ENCODE measurements at places on chromosomes 1 and 21.

DNA sequence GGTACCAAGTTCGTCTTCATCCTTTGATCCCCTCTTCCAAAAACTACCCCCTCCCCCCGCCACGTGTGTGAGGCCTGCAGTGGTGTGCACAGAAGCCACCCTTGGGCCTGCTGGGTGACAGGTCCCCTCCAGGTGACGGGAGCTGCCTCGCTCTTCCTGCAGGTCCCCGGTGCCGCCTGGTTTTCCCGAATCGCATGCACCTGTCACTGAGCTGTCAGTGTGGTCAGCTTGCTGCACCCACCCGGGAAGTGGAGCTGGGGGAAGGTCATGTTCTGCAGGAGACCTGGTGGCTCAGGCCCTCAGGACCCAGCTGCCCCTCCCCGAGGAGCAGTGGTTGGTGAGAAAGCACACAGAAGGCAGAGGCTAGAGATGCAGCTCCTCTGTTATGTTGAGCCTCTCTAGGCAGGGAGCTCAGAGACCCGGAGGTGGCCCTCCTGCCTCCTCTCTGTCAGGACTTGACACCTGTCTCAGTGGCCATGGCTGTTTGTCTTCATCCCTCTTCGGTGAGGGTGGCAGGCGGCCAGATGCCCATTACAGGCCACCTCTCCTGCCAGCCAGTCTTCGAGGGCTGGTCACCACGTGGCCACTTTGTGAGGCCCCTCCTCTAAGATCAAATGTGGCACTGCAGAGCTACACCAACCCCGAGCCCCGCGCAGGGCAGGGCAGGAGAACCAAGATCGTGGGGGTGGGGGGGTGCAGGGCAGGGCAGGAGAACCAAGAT, 60.9 kb downstream of the SKI start:
- DNase-seq: no peak

DNA sequence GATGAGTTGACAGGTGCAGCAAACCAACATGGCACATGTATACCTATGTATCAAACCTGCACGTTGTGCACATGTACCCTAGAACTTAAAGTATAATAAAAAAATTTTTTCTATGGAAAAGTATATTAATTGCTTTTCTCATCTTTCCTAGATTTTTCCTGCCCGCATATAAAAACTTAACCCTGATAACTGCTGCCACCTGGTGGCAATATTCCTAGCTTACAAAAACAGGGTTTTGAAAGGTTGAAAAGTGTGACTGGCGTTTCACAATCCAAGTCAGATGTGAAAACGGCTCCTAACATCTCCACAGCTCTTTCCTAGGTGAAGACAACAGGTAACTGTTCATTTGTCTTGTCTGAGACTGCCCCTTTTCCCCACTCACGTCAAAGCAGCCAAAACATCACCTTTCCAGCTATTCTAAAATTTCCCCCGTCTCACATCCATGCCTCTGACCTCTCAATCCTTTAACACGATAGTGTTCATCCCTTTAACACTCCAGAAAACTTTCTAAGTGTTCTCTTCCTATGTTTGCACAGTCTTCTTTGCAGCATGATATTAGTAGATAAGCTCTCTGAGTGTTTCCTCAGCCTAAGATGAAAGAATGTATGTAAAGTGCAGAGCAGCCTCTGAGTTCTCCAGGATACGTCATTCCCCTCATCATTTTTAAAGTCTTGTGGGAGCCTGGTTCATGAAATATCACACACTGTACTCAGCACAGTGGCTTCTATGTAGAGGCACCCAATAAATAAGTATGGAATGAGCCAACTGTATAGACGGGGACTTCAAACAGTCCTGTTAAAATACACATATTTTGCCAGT, 27.5 kb downstream of the OVGP1 start:
- peak; percentile 34 for DNase-seq

DNA sequence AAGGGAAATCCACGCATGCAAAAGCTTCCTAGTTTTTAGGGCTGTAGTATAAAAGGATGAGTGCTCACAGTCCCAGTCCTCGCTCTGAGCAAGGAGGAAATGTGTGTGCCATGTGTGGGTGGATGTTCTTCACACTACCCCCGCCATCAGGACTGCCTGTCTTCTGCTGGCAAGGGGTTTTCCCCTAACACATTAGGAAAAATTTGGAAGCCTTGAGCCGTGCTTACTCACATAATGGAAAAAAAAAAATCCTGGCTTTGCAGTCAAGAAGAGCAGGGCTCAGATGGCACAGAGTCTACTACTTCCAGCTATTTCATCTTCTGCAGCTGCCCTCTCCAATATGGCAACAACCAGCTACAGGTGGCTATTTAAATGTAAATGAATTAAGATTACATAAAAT, 363.1 kb downstream of the PLPP3 start:
- no peak for DNase-seq

GRCh38 chr1:92870591-92870990, 38.8 kb downstream of the RPL5 start:
- no peak for DNase-seq

DNA sequence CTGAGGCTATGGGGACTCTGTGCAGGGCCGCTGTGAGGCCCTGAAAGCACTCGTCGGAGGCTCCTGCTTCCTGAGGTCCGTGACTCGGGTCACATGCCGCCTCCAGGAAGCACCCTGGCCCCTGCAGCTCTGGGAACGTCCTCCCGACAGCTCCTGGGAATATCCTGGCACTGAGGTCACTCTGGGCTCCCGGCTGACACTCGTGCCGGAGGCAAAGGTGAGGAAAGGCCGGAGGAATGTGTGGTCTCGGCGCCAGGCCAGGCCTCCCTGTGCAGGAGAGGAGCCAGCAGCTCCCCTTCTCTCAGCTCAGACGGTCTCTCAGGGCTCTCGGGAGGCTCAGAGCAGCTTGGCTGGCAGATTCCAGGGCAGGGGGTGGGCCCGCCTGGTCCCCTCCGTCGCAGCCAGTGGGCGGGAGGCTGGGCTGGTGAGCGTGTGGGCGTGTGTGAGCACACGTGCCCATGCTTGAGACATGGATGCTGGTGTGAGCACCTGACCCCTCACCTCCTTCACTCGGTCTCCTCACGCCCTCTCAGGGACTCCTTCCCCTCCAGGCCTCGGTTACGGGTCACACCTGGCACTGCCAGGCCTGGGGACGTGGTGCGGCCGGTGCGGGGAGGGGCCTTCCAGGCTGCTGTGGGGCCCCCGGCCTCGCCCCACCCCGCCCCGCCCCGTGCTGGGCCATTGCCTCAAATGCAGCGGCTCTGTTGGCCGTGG, 5.5 kb upstream of the RNF223 start:
- peak; percentile 7 for DNase-seq

GRCh38 chr21:44732956-44733355, 21.6 kb upstream of the TSPEAR start:
- no peak for DNase-seq

DNA sequence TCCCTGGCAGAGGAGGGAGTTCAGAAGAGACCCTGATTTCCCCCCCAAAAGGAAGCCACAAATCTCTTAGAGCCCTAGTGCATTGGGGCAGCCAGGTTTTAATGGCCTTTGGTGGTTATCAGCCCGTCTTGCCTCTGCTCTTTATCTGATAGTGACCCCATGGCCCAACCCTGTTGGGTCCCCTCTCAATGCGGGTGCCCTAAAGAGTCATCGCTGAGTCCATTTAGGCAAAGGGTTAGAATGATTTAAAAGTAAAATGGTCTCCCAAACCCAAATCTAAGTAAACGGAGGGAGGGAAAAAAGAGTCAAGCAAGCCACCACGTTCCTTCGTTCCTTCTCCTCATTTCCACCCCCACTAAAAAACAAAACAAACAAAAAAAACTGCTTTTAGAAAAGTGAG, 164.0 kb downstream of the RUNX1 start:
- no peak for DNase-seq

DNA sequence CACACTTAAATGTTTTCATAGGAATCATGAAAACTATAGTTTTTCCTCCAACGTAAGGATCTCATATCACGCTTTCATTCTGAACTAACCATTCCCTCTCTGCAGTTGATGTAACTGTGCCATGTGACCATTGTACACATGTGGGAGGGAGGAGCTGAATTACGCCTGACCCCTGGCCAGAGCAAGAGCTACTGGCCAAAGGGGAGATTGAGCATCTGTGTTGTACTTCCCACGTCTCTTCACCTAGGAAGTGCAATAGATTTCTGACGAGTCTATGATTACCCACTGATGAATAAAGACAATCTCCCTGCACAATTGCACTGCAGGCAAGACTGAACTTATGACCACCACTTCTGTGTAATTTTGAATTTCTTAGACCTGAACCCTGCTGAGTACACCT, 24.0 kb downstream of the PTPRC start:
- DNase-seq: no peak

- DNase-seq: no peak
These were observed 18.0 kb downstream of the COL16A1 start for GRCh38 chr1:31685795-31686194.

DNA sequence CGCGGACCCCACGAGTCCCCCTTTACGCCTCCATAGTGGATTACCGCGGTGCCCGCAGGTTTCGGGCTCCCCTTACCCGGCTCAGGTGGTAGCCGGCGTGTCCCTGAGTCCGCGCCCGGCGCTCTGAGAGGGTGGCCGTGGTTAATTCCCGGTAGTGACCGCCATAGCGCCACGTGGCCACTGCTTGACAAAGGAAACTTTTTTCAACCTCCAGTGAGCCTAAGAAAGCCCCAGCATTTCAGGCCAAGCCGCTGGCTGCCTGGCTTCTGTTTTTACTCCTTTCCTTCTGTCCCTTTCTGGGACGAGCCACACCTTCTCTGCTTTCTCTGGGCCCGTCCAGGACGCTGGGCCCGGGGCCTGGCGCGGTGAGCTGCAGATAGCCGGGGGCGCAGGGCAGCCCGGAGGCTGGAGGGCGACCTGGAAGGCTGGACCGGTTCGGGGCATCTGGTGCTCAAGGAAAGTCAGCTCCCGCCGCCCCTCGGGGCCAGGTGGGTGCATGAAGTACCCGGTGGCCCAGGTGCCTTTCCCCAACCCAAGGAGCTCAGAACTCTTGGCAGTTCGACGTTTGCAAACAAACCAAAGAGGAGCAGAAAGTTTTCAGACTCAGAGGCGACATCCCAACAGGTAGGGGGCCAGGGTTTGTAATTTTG, 540 bp upstream of the C1orf198 start:
- DNase-seq: no peak

DNA sequence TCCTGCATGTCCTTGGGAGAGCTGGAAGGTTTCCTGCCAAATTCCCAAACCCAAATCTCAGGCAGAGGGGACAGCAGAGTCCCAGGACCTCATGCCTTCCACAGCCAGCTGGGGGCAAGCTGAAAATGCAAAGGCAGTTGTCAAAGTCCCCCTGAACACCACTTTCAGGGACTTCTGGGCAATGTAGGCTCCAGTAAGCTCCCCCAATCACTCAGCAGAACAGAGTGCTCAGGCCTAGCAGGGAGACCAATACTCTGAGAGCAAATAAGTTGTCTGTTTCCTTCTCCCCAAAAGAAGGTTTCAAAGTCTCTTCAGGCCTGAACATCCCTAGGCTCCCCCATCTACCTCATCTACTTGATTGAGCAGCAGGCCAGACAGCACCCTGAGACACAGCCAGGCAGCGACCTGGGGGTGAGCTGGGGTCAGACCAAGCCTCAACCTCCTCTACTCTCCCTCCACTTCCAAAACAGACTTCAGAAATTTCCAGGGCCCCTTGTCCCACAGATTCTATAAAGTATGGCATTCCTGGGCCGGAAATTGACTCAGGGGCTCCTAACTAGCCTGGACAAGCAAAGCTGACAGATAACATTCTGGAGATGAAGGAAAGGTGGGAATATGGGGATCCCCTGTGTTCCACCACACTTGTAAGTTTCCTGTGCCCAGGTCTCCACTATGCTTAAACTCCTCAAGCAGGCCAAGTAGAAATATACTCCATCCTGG, 1.9 kb downstream of the SLC9A1 start:
- DNase-seq: no peak

DNA sequence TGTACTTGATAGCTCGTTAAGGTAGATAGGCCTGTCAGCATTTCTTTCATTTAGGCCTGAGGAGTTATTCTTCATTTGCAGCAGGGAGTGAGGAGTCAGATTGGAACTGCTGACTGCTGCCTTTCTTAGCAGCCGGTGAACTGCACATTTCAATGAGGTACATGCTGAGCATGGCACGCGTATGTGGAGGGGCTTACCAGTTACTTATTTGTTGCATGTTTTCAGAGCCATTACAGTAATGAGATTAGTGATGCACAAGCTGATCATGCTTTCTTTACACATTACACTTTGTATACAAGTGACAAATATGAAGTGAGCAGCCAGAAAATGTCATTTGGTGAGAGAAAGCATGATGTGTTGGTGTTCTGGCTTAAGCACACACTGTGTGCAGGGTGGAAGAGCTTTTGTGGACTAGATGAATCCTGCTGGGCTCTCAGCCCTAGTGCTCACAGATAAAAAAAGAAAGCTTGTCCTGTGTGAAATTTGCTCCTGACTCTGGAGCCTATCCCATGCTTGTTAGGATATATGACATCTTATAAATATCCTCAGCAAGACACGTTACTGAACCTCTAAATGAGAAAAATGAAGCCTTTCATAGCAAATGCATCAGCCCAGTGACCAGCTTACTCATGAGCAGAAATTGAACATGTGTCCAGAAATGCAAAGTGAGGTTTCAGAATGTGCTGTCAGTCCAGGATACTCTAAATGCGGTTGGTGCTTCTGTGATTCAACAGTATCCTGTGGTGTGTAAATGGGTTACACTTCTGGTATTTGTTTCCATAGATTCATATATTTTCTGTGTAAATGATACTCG, 574.7 kb upstream of the ADGRL2 start:
- DNase-seq: no peak

DNA sequence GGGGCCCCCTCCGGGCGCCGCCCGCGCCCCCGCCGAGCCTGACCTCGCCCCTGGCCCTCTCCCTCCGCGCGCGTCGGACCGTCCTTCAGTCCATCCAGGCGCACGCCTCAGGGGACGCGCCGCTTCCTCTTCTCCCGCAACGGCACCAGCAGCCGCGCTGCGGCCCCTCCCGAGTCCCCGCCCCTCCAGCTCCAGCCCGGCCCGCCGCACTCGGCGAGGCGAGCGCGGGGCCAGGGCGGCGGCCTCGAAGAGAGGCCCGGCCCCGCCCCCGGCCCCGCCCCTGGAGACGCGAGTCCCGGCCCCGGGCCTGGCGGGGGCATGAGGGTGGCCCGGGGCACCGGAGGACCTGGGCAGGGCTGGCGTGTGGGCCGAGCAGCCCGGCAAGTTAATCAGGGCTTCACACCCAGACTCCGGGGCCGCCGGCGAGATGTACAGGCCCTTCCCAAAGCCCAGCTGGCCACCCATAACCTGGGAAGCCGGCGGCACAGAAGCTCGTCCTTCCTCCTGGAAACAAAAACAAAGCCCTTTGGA, at the start of gene IGSF3:
IGSF3 (minus strand) TSS at position 159 of the 531 bp plus-strand sequence. CDS start 1,407 bp downstream, outside the sequence.
- DNase-seq: peak; percentile 6

- DNase-seq: no peak
These were observed 42.3 kb downstream of the AZIN2 start for GRCh38 chr1:33123266-33123665.
